ENCODE measurements at places on chromosomes 6 and 20.

GRCh38 chr6:26103141-26103769, 16.0 kb downstream of the HFE start:
- DNase-seq = no peak

DNA sequence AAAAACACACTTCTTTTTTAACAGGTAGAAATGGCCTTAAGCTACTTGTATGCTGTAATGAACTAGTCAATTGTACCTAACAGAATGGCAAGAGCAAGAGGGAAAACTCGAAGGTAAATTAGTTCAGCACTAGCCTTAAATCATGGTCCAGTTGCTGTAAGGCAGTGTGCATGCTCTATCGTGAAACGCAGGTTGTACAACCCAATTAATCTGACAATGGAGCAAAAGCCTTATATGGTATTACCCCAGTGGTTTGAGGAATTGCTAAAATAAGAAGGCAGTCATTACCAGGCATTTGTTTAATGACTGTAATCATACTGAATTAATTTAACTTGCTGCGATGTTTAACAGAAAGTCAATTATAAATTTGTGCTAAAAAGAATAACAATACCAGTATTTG, 69.3 kb upstream of the SOX4 start:
- no peak for DNase-seq

GRCh38 chr20:60219984-60220562, 261.9 kb downstream of the CDH26 start:
- DNase-seq = no peak

DNA sequence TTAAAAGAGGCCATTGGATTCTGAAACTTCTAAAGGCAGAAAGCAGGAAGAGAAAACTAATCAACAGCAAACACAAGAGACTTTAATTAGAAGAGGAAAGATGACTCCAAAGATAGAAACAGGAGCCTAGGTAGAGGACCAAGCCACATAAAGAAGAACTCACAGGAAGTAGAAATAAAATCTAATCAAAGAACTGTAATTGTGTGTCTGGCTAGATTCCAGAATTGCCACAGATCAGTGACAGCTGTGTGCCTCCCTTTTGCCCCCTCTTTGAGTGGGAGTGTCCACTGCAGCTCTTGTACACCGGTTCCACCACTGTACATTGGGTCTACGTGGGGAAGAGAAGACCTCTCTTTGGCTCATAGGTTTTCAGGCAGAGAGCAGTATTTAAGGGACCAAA, 22.3 kb upstream of the THEMIS start:
- DNase-seq = no peak

DNA sequence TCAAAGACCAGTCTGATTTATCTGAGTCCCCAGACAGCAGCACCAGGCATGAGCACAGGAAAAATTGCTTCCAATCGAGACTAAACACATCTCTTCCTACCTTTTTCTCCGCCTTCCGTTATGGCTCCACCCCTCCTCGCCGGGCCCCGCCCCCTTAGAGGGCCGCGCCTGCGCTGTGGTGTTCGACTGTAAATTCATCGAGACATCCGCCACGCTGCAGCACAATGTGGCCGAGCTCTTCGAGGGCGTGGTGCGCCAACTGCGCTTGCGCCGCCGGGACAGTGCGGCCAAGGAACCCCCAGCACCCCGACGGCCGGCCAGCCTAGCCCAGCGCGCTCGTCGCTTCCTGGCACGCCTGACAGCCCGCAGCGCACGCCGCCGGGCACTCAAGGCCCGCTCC, 8.9 kb downstream of the REM1 start:
- DNase-seq = no peak

- no peak for DNase-seq
Measured at GRCh38 chr20:3181270-3181669, 7.9 kb upstream of the LZTS3 start.

GRCh38 chr20:19013907-19014306, 198.5 kb upstream of the SLC24A3 start:
- no peak for DNase-seq
